ENCODE measurements at places on chromosomes 2 and 18.

GRCh38 chr18:37484983-37485834 is 80.4 kb downstream of the CELF4 start:
- peak; percentile 53 for DNase-seq

- no peak for DNase-seq
Observed at GRCh38 chr18:79458131-79458838, 62.6 kb downstream of the NFATC1 start.

GRCh38 chr18:45231617-45232016 is 383.7 kb upstream of the SLC14A2 start:
- no peak for DNase-seq

DNA sequence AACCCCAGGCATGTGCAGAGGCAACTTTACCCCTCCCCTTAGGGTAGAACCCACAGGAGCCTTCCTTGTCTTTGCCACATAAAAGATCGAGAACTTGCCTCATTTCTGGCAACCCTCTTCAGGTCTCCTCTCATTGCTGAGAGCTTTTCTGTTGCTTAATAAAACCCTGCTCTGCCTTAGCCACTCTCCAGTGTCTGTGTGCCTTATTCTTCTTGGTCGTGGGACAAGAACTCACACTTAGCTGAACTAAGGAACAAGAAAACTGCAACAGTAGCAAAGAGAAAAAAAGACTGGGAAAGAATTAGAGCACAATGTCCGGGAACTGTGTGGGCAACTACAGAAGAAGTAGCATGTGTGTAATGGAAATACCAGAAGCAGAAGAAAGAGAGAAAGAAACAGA is 56.2 kb upstream of the SMIM21 start:
- DNase-seq, result no peak

- no peak for DNase-seq
Observed at GRCh38 chr2:78439122-78439521, 586.4 kb upstream of the REG3G start.

GRCh38 chr2:140542627-140543026 is 1588.2 kb downstream of the LRP1B start:
- DNase-seq, result no peak

DNA sequence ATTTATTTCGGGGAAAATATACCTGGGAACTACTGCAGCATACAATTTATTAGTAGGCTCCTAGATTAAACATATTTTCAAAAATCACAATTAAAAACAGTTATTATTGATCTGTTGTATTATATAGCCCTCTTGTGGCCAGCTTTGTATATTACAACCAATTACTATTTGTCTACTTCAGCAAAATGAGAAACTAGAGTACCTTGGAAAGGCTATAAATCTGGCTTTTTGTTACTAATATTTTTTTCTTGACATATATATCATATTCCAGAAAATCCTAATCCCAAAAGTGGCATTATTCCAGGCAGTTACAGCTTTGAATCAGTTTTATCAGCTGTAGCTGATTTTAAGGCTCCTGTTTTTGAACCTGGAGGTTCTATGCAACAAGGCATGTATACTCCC is 101.2 kb downstream of the UBR3 start:
- peak; percentile 46 for DNase-seq

DNA sequence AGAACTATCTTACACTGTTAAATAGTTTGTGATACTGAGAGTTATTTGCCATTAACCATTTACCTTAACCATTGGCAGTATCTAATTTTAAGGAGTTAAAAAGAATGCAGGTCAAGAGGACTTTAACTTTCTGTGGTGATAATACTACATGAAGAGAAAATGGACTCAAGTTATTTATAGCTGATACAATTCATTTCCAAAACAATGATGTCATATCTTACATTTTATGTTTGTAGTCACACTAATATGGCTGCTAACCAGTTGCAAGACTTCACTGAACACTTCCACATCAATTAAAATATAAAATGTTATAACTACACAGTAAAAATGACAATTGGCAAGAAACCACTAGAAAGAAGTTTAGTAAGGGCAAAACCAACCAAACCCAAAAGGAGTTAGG is 77.7 kb downstream of the CDH2 start:
- DNase-seq, result no peak

- DNase-seq, result peak; percentile 88
Observed at GRCh38 chr2:136057023-136057801, 60.7 kb downstream of the CXCR4 start.

DNA sequence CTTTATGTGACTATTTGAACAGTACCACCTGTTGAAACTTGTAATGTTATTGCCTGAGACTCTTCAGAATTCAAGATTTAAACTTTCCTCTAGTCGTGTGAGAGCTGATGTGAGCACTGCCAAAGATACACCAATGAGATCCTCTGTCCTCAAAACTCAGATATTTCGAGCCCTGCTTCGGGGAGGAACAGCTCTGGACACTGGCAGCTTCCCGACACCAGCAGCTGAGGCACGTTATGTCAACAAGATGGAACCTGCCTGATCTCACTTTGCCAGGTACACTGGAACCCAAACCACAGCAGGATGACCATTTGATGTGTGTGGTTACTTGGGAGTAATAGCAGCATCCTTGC is 319.9 kb upstream of the RBMS1 start:
- no peak for DNase-seq

DNA sequence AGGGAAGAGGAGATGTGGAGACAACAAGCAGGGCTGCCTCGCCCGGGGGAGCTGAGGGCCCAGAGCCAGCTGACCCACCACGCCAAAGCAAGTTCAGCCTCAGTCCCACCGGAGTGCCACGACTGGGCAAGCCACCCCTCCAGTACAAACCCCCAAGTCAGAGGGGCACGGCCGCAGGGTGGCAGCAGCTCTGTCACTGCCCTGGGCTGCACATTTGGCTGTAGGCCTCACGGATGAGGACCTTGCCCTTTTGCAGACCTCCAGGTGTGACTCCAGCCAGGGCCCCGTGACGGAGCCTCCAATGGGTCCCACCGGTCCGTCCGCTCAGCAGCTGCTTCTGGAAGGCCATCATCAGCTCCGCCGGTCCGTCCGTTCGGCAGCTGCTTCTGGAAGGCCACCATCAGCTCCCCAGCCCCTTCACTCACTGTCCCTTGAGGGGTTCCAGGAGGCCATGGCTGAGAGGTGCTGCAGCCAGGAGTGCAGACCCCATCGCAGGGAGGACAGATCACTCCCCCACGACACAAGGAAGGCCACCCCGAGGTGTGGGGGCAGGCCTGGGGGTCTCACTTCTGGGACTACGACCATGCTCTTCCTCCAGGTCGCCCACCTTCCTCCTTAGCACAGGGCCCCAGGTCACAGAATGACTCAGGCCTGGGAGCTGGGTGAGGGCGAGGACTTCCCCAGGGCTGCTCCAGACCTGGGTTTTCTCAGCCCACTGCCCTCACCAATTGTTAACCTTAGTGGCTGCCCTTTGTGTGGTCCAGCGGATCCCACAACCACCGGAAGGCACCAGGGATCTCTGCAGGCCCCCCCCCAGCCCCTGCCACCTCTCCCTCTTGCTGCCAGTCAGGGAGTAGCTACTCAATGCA is 24.6 kb upstream of the STK25 start:
- DNase-seq, result no peak

GRCh38 chr18:62769216-62769615 is 53.9 kb downstream of the PHLPP1 start:
- DNase-seq, result no peak

DNA sequence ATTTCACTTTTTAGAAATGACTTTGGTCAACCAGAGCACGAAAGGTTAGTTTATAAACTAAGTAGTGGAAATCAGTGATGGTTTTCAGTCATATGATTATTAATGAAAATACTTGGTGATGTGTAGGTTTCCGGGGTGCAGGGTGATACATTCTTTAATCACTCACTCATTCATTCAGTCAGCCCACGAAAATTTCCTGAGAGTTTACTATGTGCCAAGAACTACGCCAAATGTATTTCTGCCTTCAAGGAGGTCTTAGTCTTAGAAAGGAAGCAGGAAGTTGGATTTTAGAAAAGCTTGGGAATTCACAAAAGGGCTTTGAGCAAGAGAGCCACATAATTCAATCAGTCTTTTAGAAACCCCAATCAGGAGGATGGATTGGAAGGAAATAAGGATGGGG is 543.6 kb downstream of the PLCL1 start:
- no peak for DNase-seq

- DNase-seq, result no peak
Observed at GRCh38 chr18:10442551-10442971, 11.9 kb upstream of the APCDD1 start.

GRCh38 chr2:216109962-216110614 is 940 bp downstream of the XRCC5 start:
- DNase-seq, result peak; percentile 34

GRCh38 chr2:99386011-99386410 is 48.8 kb downstream of the EIF5B start:
- no peak for DNase-seq
